ENCODE measurements at places on chromosomes 11 and 22.

DNA sequence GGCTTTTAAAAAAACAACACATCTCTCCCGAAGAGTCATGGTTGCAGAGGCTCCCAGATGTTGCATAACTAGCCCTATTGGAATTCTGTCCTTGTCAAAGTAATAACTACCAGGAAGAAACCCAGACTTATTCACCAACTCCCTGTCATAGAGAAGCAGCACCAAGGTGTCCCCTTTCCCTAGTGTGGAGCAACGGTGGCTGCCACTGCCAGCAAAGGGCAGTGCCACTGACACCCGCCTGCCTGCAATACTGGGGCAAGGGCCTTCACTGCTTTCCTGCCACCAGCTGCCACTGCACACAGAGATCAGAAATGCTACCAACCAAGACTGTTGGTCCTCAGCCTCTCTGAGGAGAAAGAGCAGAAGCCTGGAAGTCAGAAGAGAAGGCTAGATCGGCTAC lies 27.3 kb downstream of the NAP1L4 start:
- DNase-seq = no peak

DNA sequence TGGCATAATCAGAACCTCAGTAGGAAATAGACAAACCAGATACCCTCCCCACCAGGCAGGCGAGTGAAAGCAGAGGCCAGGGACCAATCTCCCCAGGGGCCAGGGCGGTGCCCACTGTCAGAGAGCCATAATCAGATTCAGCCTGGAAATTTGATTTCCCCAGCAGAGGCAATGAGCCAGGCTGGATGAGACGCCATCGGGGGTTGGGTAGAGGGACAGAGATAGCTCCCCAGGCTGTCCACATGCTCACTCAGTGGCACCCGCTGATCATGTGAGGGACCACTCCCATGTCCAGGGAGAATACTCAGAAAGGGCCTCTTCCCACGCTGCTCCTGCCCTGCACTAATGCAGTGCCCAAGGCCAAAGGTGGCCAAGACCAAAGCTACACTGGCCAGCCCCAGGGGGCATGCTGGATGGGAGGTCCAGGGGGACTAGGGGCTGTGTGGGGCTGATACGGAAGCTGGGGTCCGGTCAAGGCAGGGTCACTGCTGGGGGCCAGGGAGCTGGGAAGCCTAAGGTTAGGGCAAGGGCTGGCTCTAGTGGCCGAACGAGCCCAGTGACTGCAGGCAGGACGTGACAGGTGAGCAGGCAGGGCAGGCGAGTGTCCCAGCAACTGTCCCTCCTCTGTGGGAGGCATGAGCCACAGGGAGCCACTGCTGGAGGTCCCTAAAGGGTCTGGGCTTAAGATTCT lies 19.8 kb downstream of the ARVCF start:
- DNase-seq = no peak

DNA sequence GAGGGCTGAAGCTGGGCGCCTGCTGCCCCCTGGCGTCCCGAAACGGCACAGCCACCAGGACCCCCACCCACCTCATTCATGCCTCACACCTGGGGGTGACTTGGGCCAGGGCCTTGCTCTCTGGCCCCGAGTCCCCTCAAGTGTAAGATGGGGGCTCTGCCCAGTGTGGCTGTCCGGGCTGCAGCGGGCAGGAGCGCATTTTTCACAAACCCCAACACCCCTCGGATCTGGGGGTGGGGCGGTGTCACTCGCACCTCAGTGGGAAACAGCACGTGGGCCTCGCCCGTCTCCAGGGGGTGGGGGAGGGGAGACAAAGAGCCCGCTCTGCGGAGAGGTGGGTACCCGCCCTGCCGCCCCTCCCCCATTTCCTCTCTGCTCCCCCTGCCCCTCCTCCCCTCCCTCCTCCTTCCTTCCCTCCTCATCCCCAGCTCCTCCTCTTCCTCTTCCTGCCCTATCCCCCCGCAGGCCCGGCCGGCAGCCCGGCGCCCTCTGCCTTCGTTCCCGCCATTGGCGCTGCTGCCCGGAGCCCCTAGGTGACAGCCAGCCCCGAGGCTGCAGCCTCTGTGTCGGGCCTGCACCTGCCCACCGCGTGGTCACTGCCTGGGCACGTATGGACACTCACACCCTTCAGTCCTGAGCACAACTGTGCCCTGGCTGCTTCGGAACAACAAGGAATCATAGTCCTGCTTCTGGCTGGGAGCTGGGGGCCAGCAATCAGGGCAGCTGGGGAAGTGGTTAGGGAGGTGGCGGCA lies 6.8 kb upstream of the CDKN1C start:
- DNase-seq = peak; percentile 22

GRCh38 chr11:103987629-103988594 lies 48.5 kb upstream of the DDI1 start:
- no peak for DNase-seq

DNA sequence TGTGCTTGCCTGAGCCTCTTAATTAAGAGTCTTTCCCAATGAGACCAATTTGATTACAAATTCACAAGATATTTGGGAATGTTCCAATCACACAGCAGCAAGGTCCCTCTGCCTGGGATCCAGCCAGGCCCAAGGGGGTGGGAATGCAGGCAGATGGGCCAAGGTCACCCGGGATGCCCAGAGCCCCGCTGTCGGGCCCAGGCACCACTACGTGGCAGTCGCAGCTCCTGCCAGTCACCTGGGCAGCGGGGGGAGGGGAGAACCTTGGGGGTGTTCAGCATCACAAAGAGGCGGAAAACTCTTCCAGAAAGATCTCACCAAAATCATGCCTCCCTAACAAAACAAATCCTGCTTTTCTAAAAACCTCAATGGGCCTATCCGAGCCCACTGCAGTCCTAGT lies 30.9 kb downstream of the PPM1F start:
- no peak for DNase-seq

DNA sequence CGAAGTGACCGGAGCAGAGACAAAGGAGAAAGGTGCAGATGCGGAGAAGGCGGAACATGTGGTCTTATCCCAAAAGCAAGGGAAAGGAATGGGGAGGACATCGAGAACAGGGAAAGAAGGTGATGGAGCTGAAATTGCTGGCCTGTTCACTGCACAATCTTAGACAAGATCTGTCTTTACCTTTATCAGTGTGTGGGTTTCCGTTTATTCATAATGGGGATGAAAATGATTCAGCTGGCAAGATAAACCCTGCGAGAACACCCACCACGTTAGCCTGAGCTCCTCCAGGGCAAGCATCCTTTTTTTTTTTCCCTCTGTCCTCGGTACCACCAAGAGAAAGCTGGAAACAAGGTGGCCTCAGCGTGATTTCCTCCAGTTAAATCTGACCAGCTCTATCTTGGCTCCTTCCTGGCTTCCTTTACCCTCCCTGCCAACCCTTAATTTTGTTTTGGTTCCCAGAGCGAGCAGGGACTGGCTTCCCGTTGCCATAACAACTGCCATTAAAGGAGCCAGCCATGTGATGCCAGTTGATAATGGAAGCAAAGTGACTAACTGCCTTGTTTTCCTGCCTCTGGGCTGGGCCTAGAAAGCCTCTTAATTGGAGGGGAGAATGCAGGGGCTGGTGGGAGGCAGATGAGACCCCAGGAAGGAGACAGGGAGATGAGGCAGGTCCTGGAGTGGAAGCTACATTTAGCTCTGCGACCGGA lies 4.2 kb downstream of the SGSM1 start:
- DNase-seq = no peak

GRCh38 chr11:69864686-69865661 lies 45.8 kb upstream of the FGF3 start:
- no peak for DNase-seq

DNA sequence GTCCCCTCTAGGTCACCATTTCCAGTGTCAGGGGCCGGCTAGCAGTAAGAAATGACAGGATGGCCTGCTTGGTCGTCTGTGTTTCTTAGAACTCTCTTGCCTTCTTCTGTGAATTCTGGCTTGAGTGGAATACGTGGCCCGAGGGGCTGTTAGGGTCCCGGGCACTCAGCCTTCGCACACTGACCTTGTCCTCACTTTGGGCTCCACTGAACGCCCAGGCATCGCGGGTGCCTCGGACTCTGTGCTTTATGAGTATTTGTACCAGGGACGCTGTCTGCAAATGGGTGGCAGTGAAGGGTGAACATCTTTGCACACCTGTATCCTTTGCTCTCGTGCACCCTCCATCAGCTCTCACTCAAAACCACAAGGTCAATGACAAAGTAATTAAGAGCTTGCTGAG lies 123.4 kb upstream of the ANO1 start:
- no peak for DNase-seq

DNA sequence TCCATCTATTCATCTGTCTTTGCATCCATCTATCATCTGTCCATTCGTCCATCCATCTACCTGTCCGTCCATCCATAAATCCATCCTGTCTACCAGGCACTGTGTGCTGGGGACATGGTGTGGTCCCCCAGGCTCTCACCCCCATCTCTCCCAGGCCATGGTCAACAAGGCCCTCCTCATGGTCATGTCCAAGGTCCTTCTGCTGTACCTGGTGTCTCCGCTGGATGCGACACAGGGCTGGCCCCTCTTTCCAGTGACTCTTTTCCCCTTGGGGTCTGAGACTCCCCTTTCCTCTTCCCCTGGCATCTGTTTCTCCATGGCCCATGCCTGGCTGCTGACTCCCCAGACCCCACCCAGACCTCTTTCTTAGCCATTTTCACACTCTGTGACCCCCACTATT lies 4.5 kb downstream of the IGLL1 start:
- DNase-seq = no peak

GRCh38 chr11:82557274-82557673 lies 176.4 kb downstream of the FAM181B start:
- no peak for DNase-seq

GRCh38 chr22:44918925-44919392 lies 90.8 kb downstream of the PHF21B start:
- DNase-seq = no peak

GRCh38 chr11:110782616-110783015 lies 70.4 kb upstream of the ARHGAP20 start:
- DNase-seq = no peak

DNA sequence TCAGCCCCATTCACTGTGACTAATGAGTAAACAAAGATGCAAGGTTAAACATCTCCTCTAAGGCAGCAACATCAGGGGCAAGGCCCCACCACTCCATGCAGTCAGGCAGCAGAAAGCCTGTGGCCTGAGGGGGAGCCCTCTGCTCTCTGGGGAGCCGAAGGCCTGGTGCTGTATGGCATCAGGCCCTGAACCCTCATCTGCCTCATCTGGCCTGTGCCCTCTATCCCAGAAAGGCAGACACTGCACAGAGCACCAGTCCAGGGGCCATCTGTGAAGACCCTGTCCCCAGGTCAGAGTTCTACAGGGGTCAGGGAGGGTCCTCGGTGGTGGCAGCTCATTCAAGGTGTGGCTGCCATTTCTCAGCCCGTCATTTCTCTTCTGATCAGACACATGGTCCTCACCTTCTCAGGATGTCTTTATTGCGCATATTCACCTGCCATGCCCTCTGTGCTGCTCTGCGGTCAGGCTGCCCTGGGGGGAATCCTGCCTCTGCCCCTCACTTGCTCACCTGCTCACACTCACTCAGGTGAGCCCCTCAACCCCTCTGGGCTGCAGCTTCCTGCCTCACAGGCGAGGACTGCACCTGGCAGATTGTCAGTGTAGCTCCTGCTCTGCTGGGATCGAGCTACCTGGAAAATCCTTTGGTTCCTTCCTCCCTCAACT lies 103.1 kb upstream of the PITPNB start:
- no peak for DNase-seq

- DNase-seq = no peak
Observed at GRCh38 chr22:43861529-43861928, 784 bp downstream of the SULT4A1 start.

DNA sequence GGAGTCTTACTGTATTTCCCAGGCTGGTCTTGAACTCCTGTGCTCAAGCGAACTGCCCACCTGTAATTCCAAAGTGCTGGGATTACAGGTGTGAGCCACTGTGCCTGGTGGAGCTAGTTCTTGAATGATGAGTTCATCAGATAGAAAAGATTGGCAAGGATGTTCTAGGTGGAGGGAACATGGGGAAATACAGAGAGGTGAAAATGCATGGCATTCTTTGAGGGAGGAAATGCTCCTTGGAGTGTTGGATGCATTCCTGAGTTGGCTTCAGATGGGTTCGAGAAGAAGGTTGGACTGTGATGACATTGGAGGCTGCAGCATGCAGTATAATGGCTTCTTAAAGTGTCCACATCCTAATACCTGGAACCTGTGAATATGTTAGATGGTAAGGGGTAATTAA lies 4.4 kb downstream of the DDX10 start:
- no peak for DNase-seq

All from stimulated activated CD4-positive, alpha-beta T cell treated with anti-CD3 and anti-CD28 coated beads, Interleukin-1b, Interleukin-23, amount 100 ng/mL, for 1 hour (primary cell).